ENCODE measurements at places on chromosomes 2 and 18.

- no peak for DNase-seq
Observed at GRCh38 chr18:4058179-4058578, 396.9 kb downstream of the DLGAP1 start.

GRCh38 chr2:107721178-107721577 lies 105.5 kb upstream of the RGPD4 start:
- DNase-seq = no peak

- no peak for DNase-seq
Observed at GRCh38 chr2:201965550-201965949, 68.1 kb upstream of the FZD7 start.

DNA sequence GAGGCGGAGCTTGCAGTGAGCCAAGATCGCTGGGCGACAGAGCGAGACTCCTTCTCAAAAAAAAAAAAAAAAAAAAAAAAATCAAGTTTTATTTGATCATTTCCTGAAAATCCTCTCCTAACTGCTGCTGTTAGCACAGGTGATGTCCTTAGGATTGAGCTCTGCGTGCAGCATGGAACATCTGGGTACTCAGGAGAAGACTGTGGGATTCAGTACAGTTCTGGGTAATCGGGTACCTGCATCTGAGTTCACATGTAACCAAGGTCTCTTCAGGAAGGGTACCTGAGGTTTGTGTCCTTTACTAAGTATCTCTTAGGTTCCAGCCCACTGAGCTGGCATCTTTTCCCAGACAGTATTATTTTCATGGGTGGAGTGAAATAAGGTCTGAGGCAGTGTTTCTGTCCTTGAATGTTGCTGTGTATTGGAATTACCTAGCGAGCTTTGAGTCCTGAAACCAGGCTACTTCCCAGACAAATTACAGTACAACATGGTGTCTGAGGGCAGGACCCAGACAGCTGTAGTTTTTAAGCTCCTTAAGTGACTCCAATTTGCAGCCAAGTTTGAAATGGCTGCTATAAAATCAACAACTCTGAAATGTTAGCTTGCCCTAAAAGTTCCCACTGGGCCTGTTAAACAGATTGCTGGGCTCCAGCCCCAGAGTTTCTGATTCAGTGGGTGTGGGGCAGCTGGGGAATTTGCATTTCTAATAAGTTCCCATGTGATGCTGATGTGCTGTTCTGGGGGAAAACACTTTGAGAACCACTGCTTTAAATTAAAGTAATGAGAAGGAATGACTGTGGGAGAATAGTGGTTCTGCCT lies 120.5 kb downstream of the PMAIP1 start:
- DNase-seq = no peak

DNA sequence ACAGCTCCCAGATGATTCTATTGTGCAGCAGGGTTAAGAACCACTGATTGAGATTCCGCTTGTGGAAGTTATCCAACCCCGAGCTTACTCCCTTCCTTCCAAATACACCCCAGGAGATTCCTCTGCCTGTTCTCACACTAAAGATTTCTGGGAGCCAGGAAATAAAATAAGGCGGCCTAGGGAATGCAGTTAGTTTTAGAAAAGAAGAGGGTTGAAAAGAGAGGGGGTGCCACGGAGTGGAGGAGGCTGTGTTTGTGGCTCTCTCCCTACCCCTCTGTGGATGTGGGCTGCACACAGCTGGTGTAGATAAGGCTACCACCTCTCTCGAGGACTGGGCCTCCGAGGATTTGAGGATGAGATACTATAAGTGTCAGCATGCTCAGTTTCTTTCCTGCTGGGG lies 25.1 kb upstream of the SP3 start:
- no peak for DNase-seq

- no peak for DNase-seq
Observed at GRCh38 chr2:47034973-47035609, 119.5 kb upstream of the MCFD2 start.

GRCh38 chr2:38948995-38949394 lies 59.3 kb downstream of the ARHGEF33 start:
- no peak for DNase-seq

- DNase-seq = no peak
Observed at GRCh38 chr18:45780568-45780967, 44.9 kb upstream of the SIGLEC15 start.

GRCh38 chr2:55087936-55088335 lies 37.7 kb upstream of the RTN4 start:
- DNase-seq = no peak

DNA sequence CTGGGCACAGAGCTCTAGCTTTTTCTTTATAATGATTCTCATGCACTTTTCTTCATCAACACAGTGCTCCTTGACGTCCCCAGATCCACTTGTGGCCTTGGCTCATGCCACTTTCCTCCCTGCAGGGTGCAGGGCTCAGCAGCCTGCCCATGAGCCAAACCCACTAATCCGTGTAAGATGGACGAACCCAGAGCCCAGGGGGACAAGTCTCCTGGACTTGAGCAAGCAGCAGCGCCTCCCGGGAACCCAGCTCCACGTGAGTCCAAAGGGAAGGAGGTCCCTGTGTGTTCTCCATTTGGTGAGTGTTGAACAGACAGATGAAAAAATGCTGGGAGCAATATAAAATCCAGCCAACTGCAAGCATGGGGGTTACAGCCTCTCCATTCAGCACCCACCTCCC lies 470.6 kb upstream of the HS6ST1 start:
- DNase-seq = no peak

DNA sequence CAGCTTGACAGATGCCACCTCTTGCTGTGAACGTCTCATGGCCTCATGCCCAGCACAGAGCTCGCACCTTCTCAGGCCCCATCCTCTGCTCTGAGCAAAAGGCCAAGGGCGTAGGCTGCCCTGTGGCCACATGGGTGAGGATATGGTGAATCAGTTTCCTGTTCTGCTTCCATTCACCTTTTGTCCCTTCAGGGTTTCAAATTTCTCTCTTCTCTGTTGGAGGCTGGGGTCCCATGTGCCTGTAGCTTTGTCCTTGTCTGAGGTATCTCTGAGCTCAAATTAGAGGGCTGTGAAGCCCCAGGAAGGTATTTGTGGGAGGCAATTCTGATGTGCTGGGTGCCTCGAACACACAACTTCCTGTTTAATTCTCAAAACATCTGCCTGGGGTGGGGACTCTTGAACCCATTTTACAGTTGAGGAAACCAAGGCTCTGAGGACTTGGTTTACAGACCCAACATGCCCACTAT lies 29.0 kb downstream of the ZAP70 start:
- peak; percentile 21 for DNase-seq

DNA sequence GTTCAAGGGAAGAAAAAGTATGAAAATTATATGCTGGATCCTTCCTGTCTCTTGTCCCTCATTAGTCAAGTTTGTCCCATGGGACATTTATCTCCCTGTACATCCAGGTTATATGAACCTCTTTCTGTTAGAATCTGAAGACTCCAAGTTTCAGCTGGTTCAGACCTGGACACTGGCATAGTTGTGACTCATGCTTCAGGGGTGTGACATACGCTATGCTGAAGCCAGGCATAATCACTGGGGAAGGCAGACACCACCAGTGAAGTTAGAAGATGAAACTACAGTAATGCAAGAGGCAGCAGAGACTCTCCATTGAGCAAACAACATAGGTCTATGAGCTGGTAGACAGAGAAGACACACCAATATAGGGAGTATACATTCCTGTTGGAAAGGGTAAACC lies 269.7 kb upstream of the SLC8A1 start:
- no peak for DNase-seq

DNA sequence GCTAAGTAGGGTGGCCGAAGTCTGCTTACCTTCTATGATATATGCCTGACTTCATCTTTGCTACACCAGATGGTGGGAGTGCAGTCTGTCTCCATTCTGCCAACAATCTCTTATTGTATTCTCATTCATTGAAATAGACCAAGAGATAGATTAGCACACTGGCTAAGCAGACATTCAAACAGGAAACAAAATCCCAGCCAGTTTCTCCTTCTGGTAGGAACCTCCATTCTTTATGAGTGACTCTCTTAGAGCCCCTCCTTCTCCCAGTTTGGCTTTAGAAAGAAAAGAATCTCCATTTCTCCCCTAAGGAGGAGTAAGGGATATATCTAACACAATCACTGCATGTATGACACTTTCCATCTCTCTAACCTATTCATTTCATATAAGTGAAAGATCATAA lies 118.9 kb upstream of the COL5A2 start:
- DNase-seq = no peak

DNA sequence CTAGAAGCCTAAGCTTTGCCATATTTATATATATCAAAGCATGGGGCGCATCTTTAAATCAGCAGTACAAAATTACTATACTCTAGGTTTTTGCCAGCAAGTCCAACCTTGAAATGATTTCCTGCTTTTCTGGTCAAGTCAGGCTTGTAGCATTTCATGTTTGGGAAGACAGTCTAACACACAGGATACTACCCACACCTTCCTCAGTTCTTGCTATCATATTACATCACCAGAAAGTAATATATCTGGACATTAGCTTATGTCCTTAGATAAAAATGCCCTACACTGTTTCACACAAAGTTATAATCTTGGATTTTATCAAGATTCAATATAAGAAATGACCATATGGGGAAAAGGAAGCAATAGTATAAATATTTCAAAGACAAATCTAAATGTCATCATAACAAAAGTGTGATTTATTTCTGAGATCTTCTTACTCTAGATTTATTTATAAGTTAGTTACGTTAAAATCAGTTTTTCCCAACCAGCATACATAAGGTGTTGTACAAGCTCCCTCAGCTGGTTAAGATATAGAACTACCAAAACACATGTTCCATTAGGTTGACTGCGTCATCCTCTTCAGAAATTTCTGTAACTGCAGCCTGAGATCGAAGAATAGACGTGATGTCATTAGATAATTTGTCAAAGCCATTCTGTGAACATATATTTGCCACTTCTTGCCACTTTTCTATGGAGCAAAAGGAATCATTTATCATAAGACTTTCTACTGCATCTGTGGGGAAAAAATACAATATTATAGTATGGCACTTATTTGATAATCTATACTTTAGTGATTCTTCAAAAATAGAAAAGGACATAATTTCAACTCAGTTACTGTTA lies 56.6 kb downstream of the CLHC1 start:
- DNase-seq = no peak

DNA sequence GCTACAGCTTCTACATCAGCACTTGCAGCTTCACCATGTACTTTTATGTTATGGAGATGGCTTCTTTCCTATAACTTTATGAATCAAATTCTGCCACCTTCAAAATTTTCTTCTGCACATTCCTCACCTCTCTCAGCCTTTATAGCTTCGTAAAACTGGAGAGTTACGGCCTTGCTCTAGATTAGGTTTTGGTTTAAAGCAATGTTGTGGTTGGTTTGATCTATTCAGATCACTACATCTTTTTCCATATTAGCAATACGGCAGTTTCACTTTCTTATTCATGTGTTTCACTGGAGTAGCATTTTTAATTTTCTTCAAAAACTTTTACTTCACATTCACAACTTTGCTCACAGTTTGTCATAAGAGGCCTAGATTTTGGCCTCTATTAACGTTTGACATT lies 242.9 kb upstream of the GYPC start:
- no peak for DNase-seq

- no peak for DNase-seq
Observed at GRCh38 chr18:79274823-79275222, 120.9 kb upstream of the NFATC1 start.

GRCh38 chr2:142980246-142981068 lies 103.0 kb downstream of the KYNU start:
- no peak for DNase-seq

DNA sequence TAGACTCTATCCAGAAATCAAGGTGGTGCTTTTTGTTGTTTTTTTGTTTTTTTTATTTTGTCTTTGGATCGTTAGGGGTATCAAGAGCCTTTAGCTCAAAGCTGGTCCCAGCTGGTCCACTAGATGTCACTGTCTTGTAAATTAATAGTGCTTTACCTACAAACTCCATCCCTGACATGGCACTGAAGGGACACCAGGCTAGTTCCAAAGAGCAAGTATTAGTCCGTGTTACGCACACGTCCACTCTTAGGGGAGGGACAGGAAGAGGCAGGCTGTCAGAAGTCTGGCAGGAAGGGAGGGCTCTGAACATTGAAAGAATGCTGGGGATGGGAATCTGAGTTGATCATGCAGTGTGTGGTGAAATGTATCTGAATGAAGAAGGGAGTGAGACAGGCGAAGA lies 85.9 kb upstream of the CCBE1 start:
- no peak for DNase-seq

DNA sequence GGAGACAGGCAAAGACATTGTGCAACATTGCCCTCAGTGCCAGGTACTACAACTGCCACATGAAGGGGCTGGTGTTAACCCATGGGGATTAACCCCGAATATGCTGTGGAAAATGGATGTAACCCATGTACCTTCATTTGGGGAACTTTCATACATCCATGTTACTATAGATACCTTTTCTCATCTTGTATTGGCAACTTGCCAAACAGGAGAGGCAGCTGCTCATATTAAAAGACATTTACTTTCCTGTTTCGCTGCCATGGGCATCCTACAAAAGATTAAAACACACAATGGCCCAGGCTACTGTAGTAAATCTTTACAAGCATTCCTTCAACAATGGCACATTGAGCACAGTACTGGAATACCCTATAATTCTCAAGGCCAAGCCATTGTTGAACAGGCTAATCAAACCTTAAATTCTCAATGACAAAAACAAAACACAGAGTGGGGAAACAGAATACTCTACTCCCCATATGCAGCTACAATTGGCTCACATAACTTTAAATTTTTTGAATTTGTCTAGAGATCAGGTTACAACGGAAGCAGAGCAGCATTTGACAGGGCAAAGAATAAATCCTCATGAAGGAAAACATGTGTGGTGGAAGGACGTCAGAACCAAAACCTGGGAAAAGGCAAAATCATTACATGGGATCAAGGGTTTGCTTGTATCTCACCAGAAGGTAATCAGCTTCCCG lies 1723.5 kb upstream of the LRRTM1 start:
- no peak for DNase-seq

DNA sequence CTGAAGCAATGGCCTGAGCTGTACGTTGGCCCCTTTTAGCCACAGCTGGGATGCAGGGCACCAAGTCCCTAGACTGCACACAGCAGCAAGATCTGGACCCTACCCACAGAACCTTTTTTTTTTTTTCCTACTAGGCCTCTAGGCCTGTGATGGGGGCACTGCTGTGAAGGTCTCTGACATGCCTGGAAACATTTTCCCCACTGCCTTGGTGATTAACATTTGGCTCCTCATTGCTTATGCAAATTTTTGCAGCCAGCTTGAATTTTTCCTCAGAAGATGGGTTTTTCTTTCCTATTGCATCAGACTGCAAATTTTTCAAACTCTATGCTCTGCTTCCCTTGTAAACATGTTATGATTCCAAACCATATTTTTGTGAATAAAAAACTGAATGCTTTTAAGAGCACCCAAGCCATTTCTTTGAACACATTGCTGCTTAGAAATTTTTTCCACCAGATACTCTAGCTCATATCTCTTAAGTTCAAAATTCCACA lies 33.5 kb downstream of the PDE1A start:
- DNase-seq = no peak

- no peak for DNase-seq
Observed at GRCh38 chr2:79798776-79799175, 285.9 kb downstream of the CTNNA2 start.

- no peak for DNase-seq
Observed at GRCh38 chr2:211900518-211900917, 638.1 kb downstream of the ERBB4 start.

GRCh38 chr18:68842951-68843350 lies 45.1 kb downstream of the CCDC102B start:
- no peak for DNase-seq
